ENCODE measurements at places on chromosomes 7 and 10.
A peak's percentile ranks its signal among the peaks of the same experiment; 100 is the strongest.

DNA sequence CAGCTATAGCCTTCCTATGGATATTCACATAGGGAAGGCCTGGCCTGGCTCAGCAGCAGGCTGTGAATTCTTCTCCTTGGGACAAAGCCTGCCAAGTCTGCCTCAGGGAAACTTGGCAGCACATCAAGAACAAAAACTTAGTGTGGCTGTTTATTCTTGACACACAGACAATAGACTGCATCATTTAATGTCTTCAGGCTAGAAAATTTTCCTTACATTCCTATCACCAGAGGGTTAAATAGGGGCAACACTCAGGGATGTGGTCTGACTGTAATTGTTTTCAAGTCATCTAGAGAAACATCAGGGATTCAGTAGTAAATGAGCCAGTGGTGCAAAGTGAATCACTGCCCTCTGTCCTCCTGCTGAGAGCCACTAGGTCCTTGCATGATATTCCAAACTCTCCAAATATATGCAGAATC, 137.3 kb downstream of the SEMA3C start:
- peaks cover 30% of the 10 kb centered on the region for H3K4me1 ChIP-seq
- H3K27ac ChIP-seq, result peak overlapping the region; percentile 53
- no peak for DNase-seq
- no peak overlapping the region for H3K4me3 ChIP-seq
- no peaks in the 10 kb centered on the region for H3K36me3 ChIP-seq

DNA sequence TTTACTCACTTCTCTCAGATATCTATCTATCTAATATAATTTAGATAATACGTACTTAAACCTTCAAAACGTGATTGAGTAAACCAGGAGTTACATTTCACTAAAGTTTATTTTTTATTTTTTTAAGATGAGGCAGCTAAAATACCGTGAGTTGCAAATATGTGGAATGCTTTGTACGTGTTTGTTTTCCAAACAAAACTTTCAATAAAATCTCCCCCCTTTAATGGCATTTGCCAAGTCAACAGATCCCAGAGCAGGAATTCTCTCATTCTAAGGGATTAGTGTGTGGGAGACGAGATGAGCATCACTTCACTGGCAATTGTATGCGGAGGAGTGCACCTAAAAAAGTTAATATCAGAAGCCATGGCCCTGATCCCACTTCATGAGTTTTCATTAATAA, 53.7 kb upstream of the MAGI2 start:
- no peaks in the 10 kb centered on the region for H3K36me3 ChIP-seq
- H3K4me1 ChIP-seq, result no peaks in the 10 kb centered on the region
- DNase-seq, result no peak
- H3K27ac ChIP-seq, result no peak overlapping the region

DNA sequence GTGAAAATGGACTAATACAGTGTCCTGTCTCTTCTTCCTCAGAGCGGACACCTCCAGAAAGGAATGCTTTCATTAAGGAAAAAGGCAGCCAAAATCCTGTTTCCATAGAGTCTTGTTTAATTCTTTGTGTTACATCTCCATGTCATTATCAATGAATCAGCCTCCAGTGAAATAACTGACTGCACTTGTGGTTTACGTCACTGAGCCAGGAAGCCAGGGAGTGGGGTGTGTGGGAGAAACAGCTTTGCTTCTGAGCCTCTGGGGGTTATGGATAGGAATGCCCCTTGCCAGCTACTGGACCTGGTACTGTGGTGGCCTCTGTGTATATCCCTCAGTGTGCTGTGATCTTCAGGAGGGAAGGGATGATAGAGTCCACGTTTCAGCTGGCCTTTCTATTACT, 416.8 kb downstream of the GALNT17 start:
- H3K4me3 ChIP-seq, result no peak overlapping the region
- no peaks in the 10 kb centered on the region for H3K27me3 ChIP-seq
- H3K27ac ChIP-seq, result no peak overlapping the region
- DNase-seq, result no peak

DNA sequence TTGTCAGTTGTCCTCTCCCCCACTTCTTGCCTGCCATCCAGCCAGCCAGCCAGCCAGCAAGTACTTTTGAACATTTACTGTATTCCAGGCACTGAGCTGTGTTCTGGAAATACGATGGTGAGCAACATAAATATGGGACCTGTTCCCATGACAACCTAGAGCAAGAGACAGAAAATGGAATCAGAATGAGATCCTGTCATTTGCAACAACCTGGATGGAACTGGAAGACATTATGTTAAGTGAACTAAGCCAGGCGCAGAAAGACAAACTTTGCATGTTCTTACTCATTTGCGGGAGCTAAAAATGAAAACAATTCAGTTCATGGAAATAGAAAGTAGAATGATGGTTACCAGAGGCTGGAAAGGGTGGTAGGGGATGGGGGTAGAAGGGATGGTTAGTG, 140.7 kb downstream of the ICA1 start:
- no peaks in the 10 kb centered on the region for H3K4me1 ChIP-seq
- no peak overlapping the region for H3K27ac ChIP-seq
- DNase-seq, result no peak
- no peak overlapping the region for H3K4me3 ChIP-seq
- no peaks in the 10 kb centered on the region for H3K27me3 ChIP-seq

GRCh38 chr7:30548845-30549244, 44.2 kb upstream of the GGCT start:
- no peaks in the 10 kb centered on the region for H3K27me3 ChIP-seq
- no peaks in the 10 kb centered on the region for H3K4me1 ChIP-seq
- peak; percentile 69 for DNase-seq
- no peak overlapping the region for H3K4me3 ChIP-seq
- peaks cover 37% of the 10 kb centered on the region for H3K36me3 ChIP-seq
- no peak overlapping the region for H3K27ac ChIP-seq

- no peaks in the 10 kb centered on the region for H3K27me3 ChIP-seq
- no peaks in the 10 kb centered on the region for H3K4me1 ChIP-seq
- no peak for DNase-seq
Measured at GRCh38 chr10:59222788-59223187, 46.3 kb downstream of the PHYHIPL start.

GRCh38 chr7:134602881-134603451, 43.7 kb upstream of the BPGM start:
- no peak for DNase-seq
- H3K4me3 ChIP-seq, result no peak overlapping the region
- H3K27me3 ChIP-seq, result no peaks in the 10 kb centered on the region
- no peaks in the 10 kb centered on the region for H3K4me1 ChIP-seq
- peak overlapping the region; percentile 48 for H3K27ac ChIP-seq
- H3K36me3 ChIP-seq, result no peaks in the 10 kb centered on the region

DNA sequence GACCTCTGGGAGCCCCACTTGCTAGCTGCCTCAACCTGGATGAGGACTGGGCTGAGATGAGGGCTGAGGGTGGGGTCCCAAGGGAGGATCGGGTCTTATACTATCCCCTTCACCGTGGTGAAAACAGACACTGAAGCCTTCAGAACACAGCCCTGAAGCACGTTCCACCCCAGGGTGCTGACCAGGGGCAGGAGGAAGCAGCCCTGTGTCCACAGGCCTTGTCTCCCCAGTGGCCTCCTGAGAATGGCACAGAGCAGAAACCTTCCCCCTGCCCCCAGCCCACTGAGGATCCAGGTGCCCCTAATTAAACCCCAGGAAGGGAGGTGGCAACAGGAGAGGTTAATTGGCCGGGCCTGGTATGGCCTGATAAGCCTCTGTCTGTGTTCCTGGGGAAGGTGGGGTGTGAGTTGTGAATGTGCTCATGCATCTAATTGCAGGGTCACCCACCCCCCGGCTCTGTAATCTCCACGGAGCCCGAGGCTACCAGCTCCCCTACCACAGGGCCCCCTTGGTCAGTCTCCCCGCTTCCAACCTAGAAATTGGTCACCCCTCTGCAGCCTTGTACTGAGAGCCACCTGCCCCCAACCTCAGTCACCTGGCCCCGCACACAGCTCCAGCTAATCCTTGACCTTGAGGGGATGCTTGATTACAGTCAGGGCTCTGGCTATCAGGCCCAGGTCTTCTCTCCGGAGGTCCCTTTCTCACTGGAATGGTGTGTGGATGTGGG, 159.0 kb upstream of the UNC5B start:
- H3K36me3 ChIP-seq, result no peaks in the 10 kb centered on the region
- H3K27me3 ChIP-seq, result no peaks in the 10 kb centered on the region
- H3K4me3 ChIP-seq, result no peak overlapping the region
- H3K4me1 ChIP-seq, result no peaks in the 10 kb centered on the region
- DNase-seq, result no peak

- DNase-seq, result no peak
- H3K27me3 ChIP-seq, result peaks cover 31% of the 10 kb centered on the region
- no peaks in the 10 kb centered on the region for H3K4me1 ChIP-seq
Measured at GRCh38 chr7:156608173-156608478, 32.4 kb upstream of the RNF32 start.

- no peaks in the 10 kb centered on the region for H3K27me3 ChIP-seq
- no peak for DNase-seq
- no peak overlapping the region for H3K4me3 ChIP-seq
- peaks cover 4% of the 10 kb centered on the region for H3K4me1 ChIP-seq
Measured at GRCh38 chr7:17044861-17045260, 163.1 kb upstream of the AGR3 start.

DNA sequence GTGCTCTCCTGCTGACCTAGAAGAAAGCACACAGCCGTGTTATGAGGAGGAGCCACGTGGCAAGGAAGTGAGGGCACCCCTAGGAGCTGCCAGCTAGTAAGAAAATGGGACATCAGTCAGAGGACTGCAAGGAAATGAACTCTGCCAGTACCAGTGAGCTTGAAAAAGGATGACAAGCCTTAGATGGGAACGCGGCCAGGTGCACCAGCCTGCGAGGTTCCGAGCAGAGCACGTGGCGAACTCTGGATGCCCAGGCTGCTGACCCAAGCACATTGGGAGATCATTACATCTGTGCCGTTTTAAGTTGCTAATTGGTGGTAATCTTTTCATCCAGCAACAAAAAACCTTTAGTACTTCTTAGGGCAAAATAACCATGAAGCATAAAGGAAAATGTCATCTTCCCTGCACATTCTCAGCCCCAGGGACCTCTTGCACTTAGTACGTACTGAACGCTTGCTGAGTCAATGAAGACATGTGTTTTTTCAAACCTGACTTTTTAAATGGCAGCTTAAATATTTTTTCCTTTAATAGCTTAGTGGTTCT, 69.4 kb downstream of the AMZ1 start:
- H3K27ac ChIP-seq, result peak overlapping the region; percentile 76
- peak; percentile 87 for DNase-seq
- H3K36me3 ChIP-seq, result no peaks in the 10 kb centered on the region
- peaks cover 51% of the 10 kb centered on the region for H3K4me1 ChIP-seq

- no peaks in the 10 kb centered on the region for H3K36me3 ChIP-seq
- H3K27me3 ChIP-seq, result no peaks in the 10 kb centered on the region
- no peak for DNase-seq
- H3K4me1 ChIP-seq, result no peaks in the 10 kb centered on the region
- no peak overlapping the region for H3K27ac ChIP-seq
Measured at GRCh38 chr7:96329241-96329640, 7.3 kb upstream of the SLC25A13 start.

GRCh38 chr7:81206667-81207360, 288.0 kb upstream of the SEMA3C start:
- H3K4me1 ChIP-seq, result no peaks in the 10 kb centered on the region
- H3K4me3 ChIP-seq, result no peak overlapping the region
- no peaks in the 10 kb centered on the region for H3K27me3 ChIP-seq
- no peak overlapping the region for H3K27ac ChIP-seq

DNA sequence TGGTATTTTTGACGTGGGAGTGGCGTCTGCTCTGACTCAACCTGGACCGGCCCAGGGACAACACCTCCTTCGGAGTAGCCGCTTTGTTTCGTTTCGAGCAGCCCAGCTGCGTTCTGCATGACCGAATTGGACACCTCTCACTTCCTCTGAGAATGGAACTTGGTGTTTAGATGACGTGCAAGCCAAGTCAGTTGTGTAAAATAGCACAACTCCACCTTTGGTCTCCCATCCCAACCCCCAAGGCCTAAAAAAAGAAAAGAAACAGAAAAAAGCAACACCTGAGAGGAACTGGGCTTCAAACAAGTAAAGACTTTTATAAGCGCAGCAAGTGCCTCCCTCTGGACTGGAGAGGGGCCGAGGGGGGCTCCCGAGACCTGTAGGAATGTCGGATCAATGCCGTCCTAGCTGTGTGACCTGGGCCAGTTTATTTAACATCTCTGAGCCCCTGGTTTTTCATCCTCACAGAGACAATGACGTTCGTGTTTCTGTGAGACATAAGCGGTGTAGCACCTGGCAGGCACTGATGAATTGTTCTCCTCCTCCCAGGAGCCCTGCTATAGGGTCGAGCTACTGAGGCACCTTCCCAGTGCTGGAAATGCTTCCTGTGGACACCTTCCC, 52.0 kb upstream of the SMNDC1 start:
- H3K27ac ChIP-seq, result no peak overlapping the region
- no peak for DNase-seq
- H3K36me3 ChIP-seq, result no peaks in the 10 kb centered on the region

DNA sequence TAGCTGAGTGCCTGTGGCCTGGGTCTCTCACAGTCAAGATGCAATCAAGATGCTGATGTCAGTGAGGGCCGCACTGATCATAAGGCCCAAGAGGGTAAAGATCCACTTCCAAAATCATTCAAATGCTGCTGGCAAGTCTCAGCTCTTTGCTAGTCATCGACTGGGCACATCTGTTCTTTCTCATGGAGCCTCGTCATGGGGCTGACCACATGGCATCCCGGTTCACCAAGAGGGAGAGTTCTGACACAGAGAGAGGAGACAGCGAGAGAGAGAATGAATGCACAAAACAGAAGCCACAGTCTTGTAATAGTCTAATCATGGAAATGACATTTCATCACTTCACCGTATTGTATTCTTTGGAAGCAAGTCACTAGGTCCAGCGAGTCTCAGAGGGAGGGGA, 1067.5 kb upstream of the C7orf33 start:
- H3K27me3 ChIP-seq, result no peaks in the 10 kb centered on the region
- no peaks in the 10 kb centered on the region for H3K36me3 ChIP-seq
- no peak overlapping the region for H3K27ac ChIP-seq
- H3K4me1 ChIP-seq, result peaks cover 3% of the 10 kb centered on the region
- no peak overlapping the region for H3K4me3 ChIP-seq

DNA sequence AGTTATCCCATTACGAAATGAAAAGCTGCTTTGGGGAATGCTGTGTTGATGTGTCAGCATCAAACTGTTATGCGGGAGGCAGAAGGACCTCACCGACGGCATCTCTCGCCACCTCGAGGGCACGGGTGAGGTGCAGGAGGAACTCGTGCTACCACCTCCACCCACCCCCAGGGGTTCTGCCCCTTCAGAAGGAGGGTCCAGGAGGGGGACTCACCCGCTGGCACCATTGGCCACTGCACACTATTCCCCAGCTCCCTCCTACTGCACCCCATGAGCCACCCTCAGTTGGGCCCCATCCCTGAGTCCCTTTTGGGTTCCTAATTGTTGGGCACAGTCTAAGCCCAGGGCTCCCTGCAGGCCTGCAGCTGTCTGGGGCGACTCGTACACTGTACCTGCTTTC, 236.6 kb downstream of the PTPRN2 start:
- no peak overlapping the region for H3K4me3 ChIP-seq
- no peaks in the 10 kb centered on the region for H3K4me1 ChIP-seq
- peaks cover 2% of the 10 kb centered on the region for H3K27me3 ChIP-seq
- no peaks in the 10 kb centered on the region for H3K36me3 ChIP-seq
- peak; percentile 50 for DNase-seq

- no peak for DNase-seq
- H3K27me3 ChIP-seq, result no peaks in the 10 kb centered on the region
- no peak overlapping the region for H3K4me3 ChIP-seq
- H3K4me1 ChIP-seq, result no peaks in the 10 kb centered on the region
Measured at GRCh38 chr7:71157757-71158156, 25.8 kb downstream of the GALNT17 start.

GRCh38 chr10:18906636-18907035, 142.0 kb upstream of the MALRD1 start:
- no peak overlapping the region for H3K4me3 ChIP-seq
- H3K27me3 ChIP-seq, result no peaks in the 10 kb centered on the region
- H3K36me3 ChIP-seq, result no peaks in the 10 kb centered on the region
- DNase-seq, result no peak
- no peak overlapping the region for H3K27ac ChIP-seq
- H3K4me1 ChIP-seq, result no peaks in the 10 kb centered on the region

All from tibial artery (tissue), 4 donors.